ENCODE measurements at places on chromosomes 6 and 20. TPM values are rescaled to one million over a fixed set of nuclear protein-coding genes. Genes with fewer than 3 reads are reported as not detected.

GRCh38 chr6:169720207-169720855, 4.0 kb downstream of the PHF10 start:
- no peak overlapping the region for H3K4me3 ChIP-seq
- DNase-seq, result no peak
- peaks cover 33% of the 10 kb centered on the region for H3K4me1 ChIP-seq
- H3K27me3 ChIP-seq, result peaks cover 2% of the 10 kb centered on the region
- no peak overlapping the region for H3K27ac ChIP-seq
- H3K36me3 ChIP-seq, result peaks cover 35% of the 10 kb centered on the region

TSPYL4 gene
- 16.9 TPM for total RNA-seq

DNA sequence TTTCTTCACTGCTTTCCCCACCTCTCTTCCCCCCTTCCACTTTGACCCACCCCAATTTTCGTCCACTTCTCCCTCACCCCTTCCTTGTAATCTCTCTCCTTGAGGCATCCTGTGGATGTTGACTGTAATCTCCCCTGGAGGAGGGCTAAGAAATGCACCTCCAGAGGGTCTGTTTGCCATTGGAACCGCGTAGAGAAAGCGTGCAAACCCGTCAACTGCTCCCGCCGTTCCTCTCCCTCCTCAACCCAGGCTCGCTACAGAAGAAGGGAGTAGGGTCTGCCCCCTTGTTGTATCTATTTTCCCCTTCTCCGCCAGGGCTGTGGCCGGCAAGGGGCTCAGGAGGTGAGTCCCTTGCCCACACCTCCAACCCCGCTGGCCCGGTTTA, 502 bp upstream of the HTR1E start:
- H3K27ac ChIP-seq, result no peak overlapping the region
- DNase-seq, result no peak
- no peak overlapping the region for H3K4me3 ChIP-seq
- peaks cover 38% of the 10 kb centered on the region for H3K27me3 ChIP-seq
- no peaks in the 10 kb centered on the region for H3K36me3 ChIP-seq

MYB gene
- 27.7 TPM for total RNA-seq

DNA sequence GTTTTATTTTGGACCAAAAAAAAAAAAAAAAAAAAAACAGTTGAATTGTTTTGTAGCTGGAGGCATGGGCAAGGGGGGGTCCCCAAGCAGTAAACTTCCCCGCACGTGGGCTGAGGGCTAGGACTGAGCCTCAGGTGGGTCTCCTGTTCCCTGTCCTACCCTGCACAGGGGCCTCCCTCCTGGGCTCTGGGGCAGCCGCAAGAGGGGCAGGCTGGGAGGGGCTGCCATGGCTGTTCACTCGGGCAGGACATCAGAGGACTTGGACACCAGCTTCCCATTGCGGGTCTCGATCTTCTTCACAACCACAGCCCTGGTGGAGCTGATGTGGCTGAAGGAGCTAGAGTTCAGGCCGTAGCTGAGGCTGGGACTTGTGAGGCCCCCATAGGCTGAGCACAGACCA, 21.1 kb downstream of the SGK1 start:
- no peaks in the 10 kb centered on the region for H3K4me1 ChIP-seq
- no peak overlapping the region for H3K4me3 ChIP-seq
- DNase-seq, result no peak
- H3K27me3 ChIP-seq, result no peaks in the 10 kb centered on the region
